Activated CD8-positive, alpha-beta T cell treated with anti-CD3 and anti-CD28 coated beads, Interleukin-2, amount 10 ng/mL, durations not matched to agents 7 days and 5 days (primary cell): ENCODE measurements at places on chromosomes 13 and 19. TPM values are rescaled to one million over a fixed set of nuclear protein-coding genes. Genes with fewer than 3 reads are reported as not detected.

Gene SLC44A2
- 121 TPM for total RNA-seq

DNA sequence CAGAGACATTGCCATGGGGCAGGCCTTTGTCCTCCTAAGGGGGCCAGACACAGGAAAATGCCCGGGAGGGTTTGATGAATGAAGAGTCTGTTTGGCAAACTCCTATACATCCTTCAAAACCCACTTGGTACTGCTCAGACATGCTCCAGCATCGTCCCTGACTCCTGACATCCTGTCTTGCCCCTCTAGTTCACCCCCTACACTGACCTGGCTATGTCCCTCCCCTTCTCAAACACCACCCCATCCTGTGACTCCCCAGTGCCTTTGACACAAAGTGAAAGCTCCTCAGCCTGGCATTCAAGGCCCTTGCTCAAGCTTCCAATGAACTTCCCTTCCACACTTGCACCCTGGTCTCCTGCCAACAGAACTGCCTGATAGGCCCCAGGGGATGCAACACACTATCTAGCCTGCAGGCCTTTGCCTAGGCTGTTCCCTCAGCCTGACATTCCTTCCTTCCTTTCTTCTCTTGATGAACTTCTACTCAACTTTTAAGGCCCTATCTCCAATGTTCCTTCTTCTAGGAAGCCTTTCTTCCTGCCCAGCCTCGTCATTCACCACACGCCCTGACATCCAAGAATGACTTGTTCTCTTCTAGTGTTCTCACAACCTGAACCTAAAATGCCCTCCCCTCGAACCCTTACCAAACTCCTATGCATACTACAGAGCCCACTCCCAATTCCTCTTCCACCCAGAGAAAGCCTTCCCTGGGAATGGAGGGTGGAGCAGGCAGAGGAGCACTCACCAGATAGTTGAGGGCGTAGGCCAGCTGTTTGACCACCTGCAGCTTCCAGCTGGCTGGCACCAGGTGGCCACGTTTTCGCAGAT lies 12.4 kb downstream of the JAK3 start:
- H3K36me3 ChIP-seq = peaks cover 79% of the 10 kb centered on the region
- no peaks in the 10 kb centered on the region for H3K27me3 ChIP-seq
- H3K27ac ChIP-seq = peak overlapping the region; percentile 51
- DNase-seq = no peak
- H3K4me1 ChIP-seq = peaks cover 12% of the 10 kb centered on the region

Gene SERTM1
- total RNA-seq = not detected

DNA sequence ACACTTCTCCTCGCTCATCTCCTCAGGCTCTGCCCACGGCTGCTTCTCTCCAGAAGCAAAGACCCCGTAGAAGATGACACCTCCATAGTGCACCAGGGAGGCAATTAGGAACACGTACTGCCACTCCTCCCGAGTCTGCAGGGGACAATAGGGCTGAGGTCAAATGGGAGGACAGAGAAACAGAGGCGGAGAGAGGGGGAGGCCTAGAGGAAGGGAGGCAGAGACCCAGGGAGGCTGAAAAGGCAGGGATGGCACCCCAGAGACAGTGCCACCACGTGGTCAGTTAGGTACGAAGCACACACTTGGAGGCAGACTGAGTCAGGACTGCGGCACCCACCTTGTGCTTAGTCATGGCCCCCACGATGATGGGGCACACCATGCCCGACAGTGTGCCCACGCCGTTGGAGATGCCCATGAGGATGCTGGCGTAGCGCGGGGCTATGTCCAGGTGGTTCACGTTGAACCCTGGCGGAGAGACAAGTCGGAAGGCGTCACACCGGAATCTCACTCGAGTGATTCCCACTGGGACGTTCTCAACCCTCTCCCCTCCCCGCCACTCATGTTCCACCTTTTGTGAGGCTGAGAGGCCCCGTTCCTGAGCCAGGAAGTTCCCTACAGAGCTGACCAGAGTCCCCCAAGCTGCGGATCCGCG lies 5.6 kb downstream of the GFY start:
- peak overlapping the region; percentile 43 for H3K27ac ChIP-seq
- peaks cover 3% of the 10 kb centered on the region for H3K36me3 ChIP-seq
- H3K4me3 ChIP-seq = no peak overlapping the region
- H3K4me1 ChIP-seq = peaks cover 48% of the 10 kb centered on the region

Gene FBXO27
- total RNA-seq = not detected

Gene RNASEH2A
- total RNA-seq = 64.0 TPM

DNA sequence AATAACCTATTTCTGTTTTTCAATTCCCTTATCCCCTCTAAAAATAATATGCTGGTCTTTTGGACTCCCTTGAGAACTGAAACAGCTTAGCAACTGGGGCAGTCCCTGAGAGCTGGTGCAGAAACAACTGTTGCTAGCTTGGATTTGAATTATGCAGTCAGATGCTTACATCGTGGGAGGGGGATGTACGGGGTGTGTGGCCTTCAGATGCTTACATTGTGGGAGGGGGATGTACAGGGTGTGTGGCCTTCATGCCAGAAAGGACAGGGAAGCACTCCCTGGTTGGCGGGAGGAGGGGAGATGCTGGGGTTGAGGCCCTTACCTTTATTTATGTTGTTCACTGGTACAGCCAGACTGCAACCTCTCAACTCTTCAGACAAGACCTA lies 25.6 kb downstream of the LRCH1 start:
- H3K4me3 ChIP-seq = no peak overlapping the region
- H3K4me1 ChIP-seq = peaks cover 33% of the 10 kb centered on the region
- no peak overlapping the region for H3K27ac ChIP-seq
- H3K27me3 ChIP-seq = no peaks in the 10 kb centered on the region
- no peak for DNase-seq

Gene ZNF880
- 17.6 TPM for total RNA-seq

Gene TMEM255B
- total RNA-seq = 1.8 TPM

GRCh38 chr19:49837009-49837310 lies 14.0 kb upstream of the PTOV1 start:
- no peak overlapping the region for H3K27ac ChIP-seq
- no peak overlapping the region for H3K4me3 ChIP-seq
- H3K4me1 ChIP-seq = peaks cover 30% of the 10 kb centered on the region

Gene OLFM4
- total RNA-seq = not detected

Gene NLRP4
- total RNA-seq = not detected

DNA sequence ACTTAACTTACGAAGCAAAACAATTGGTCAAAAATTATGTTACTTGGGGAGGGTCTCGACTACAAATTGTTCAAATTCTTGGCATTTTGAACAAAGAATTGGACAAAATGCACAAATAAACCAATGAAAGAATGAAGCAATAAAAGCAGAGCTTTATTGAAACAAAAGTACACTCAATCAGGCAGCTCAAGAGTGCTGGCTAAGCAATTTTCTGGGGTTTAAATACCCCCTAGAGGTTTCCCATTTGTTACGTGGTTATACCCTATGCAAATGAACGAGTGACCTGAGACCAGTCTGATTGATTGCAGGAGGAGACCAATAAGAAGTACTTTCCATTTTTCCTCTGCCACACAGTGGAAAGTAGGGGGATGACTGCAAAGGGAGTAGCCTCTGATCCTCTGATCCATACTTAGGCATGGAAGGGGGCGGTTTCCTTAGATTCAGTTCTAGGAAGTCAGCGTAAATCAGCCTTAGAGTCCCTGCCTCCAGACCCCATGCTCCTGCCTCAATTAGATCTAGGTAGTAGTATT lies 228.6 kb downstream of the EFNB2 start:
- H3K27me3 ChIP-seq = no peaks in the 10 kb centered on the region
- H3K4me1 ChIP-seq = no peaks in the 10 kb centered on the region

Gene FREM2
- not detected for total RNA-seq

GRCh38 chr13:113468472-113469201 lies 15.3 kb upstream of the ADPRHL1 start:
- H3K36me3 ChIP-seq = peaks cover 10% of the 10 kb centered on the region
- H3K4me1 ChIP-seq = peaks cover 6% of the 10 kb centered on the region
- H3K4me3 ChIP-seq = no peak overlapping the region
- no peak for DNase-seq

DNA sequence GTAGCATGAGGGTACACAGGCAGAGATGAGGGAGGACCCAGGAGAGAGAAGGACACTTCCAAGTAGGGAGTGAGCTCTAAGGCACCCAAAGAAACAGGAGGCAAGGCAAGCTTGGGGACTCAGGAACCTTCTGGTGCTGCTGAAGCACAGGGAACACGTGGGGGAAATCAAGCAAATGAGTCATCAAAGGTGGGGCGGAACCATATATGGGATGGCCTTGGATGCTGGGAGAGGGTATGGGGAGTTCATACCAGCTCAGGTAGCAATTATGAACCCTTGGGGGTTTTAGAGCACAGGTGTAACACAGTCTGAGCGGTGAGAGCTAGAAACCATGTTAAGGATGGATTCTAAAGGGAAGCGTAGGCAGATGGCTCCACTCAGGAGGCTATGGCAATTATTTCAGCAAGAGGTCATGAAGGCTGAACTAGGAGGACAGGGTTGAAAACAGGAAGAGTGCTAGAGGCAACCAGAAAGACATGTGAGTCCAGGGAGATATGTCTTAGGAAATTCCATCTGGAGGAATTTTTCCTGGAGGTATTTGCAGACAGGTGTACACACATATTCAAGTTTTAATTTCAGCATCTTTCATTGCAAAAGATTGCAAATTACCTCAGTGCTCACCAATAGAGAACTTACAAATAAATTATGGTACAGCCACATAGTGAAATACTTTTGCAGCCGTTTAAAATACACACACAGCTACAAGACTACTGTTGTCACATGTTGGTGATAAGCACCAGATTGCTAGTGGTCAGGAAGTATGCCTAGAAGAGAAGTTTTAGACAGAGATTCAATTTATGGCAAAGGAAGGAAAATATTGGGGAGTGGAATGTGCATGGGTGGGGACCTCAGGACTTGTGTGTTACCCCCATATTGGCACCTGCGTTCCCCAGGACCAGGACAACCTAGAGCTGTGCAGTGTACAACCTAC lies 77.0 kb downstream of the STARD13 start:
- no peak for DNase-seq
- H3K27me3 ChIP-seq = peaks cover 6% of the 10 kb centered on the region
- peaks cover 28% of the 10 kb centered on the region for H3K4me1 ChIP-seq
- no peaks in the 10 kb centered on the region for H3K36me3 ChIP-seq
- H3K27ac ChIP-seq = no peak overlapping the region
- no peak overlapping the region for H3K4me3 ChIP-seq

Gene GIPR
- 7.0 TPM for total RNA-seq

GRCh38 chr13:24511019-24511815 lies 1.4 kb downstream of the PARP4 start:
- peak; percentile 48 for DNase-seq
- peak overlapping the region; percentile 85 for H3K27ac ChIP-seq
- H3K27me3 ChIP-seq = peaks cover 3% of the 10 kb centered on the region
- peak overlapping the region; percentile 91 for H3K4me3 ChIP-seq

- no peak overlapping the region for H3K4me3 ChIP-seq
- DNase-seq = no peak
- H3K36me3 ChIP-seq = no peaks in the 10 kb centered on the region
Measured at GRCh38 chr13:95505265-95505664, 47.3 kb upstream of the CLDN10 start.

DNA sequence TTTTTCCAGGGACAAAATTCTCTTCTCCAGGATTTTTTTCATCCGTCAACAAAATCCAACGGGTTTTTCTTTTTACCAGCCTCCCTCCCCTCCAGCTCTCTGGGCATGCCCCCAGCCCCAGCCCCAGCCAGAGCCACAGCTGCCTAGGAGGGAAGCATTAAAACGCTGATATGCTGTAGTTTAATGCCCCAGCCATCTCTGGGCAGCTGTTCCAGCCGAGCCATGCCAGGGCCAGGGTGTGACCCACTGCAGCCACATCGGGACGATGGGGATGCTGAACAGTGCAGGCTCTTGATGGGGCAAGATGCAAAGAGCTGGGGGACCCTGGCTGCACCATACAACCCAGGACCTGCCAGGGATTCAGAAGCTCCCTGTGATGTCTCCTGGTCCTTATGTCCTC lies 32.1 kb downstream of the TSHZ3 start:
- no peaks in the 10 kb centered on the region for H3K4me1 ChIP-seq
- H3K27ac ChIP-seq = no peak overlapping the region
- no peaks in the 10 kb centered on the region for H3K36me3 ChIP-seq
- H3K4me3 ChIP-seq = no peak overlapping the region

GRCh38 chr13:98541701-98542203 lies 35.2 kb downstream of the STK24 start:
- H3K27me3 ChIP-seq = no peaks in the 10 kb centered on the region
- peaks cover 87% of the 10 kb centered on the region for H3K4me1 ChIP-seq
- peaks cover 28% of the 10 kb centered on the region for H3K36me3 ChIP-seq
- no peak for DNase-seq

DNA sequence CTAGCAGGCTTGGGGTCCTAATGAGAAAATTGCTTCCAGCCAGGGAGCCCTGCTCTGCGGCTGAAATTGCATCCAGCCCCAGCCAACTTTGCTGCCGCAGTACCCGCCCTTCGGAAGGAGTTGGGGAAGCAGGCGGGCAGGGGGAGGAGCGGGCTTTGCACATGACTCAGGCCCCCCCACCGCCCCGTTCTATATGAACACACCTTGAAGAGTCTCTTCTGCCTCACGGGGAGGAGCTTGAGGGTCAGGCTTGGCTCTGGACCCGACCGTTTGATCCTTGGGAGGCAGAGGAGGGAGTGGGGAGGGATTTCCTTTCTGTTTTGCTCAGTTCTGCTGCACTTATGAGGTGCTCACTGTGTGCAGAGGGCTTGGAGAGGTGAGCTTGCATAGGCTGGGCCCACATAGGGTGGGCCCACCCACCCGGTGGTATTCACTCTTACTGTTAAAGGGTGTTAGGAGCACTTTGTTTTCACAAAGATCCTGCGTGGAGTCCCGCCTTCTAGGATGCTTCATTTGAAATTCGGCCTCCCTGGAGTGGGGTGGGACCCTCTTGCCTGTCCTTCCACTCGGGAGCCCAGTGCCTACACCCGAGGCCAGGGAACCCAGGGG lies 46.5 kb downstream of the LYL1 start:
- peaks cover 12% of the 10 kb centered on the region for H3K4me1 ChIP-seq
- H3K27me3 ChIP-seq = peaks cover 20% of the 10 kb centered on the region
- no peak overlapping the region for H3K4me3 ChIP-seq
- H3K27ac ChIP-seq = no peak overlapping the region

DNA sequence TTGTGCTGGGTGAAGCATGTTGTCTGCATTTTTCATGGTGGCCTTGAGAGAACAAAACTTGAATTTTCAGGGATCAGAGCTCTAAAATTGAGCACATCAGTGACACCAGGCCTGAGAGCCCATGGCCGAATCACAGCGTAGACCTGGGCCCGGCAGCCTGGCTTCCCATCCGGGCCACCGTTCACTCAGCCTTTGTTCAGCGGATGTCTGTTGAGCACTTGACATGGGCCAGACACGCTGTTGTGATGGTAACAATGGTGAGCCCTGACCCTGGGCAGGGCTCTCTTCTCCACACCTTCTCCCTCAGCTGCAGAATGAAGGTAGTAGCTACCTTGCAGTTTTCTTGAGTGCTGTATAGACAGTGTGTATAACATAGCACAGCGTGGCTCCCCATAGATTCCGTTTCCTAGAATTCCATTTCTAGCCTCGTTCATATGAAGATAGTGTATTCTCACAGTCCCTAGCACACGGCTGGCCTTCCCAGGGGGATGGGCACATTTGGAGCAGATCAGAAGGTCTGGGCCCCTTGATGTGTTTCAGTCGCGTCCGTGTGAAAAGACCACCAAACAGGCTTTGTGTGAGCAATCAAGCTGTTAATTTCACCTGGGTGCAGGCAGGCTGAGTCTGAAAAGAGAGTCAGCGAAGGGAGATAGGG lies 75.3 kb downstream of the RAB20 start:
- no peaks in the 10 kb centered on the region for H3K4me1 ChIP-seq
- H3K36me3 ChIP-seq = no peaks in the 10 kb centered on the region
- H3K27ac ChIP-seq = no peak overlapping the region
- DNase-seq = no peak

Gene ATP8B3
- 27.8 TPM for total RNA-seq
